Mesothelial cell of epicardium (in vitro differentiated cells): ENCODE measurements at places on chromosomes 5 and 9. TPM values are rescaled to one million over a fixed set of nuclear protein-coding genes. Genes with fewer than 3 reads are reported as not detected.

The IFNA21 gene
- not detected in 3 replicates for total RNA-seq

GRCh38 chr5:83482961-83483360, 11.4 kb downstream of the VCAN start:
- DNase-seq, result no peak

DNA sequence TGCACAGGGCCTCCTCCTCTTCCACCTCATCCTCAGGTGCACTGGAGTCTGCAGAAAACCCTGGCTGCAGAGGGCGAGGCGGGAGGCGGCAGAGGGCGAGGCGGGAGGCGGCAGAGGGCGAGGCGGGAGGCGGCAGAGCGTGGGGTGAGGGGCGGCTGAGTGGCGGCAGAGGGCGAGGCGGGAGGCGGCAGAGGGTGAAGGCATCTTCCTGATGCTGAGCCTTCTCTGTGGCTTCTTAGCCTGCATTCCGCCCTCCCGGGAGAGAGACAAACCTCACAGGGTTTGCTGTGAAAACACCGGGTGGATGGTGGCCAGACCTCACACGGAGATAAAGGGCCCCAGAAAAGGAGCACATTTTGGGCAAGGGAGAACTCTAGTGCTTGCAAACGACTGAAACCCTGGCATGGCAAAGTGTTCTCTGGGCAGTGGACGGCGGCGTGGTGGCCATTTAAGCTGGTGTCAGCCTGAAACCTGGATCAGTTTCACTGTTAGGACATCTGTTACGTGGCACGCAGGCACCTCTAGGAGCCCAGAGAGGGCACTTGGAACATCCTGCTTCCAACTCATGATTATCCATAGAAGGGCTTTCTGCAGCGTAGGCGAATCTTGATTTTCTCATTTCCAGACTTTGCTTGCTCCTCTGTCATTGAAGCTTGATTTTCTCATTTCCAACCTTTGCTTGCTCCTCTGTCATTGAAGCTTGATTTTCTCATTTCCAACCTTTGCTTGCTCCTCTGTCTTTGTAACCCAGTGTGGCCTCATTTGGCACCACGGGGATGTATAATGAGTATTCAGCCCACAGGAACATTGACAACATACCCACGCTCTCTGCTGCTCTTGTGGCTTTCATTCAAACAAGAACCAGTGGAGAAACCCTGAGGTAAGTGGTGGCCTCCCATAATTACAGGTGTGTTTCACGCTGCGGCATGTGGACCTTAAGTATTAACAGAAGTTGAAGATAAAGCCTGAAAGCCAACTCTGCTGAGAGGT, 16.3 kb upstream of the PLEKHG4B start:
- no peak for DNase-seq

GRCh38 chr9:13443346-13444244, 164.1 kb upstream of the MPDZ start:
- no peak for DNase-seq

- no peak for DNase-seq
Measured at GRCh38 chr9:6696178-6696577, 50.6 kb upstream of the GLDC start.

DNA sequence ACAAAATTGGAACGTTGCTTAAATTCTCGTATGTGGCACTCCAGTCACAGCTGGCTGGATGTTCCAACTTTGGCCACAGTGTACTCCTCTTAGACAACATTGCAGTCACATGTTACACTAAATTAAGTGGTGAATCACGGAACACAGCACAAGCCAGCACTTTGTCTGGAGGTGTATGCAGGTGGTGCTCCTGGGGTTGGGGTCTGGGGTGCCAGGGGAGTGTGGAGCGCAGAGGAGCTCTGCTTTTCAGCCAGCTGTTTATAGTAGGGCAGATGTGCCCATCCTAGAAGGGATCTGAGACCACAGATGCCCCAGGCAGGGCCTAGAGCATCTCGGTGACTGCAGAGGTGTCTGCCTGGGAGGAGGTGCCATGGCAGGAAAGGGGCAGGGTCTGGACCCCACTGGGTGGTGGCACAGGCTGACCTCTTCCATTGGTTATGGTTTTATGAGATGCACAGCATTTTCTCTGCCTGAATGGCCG, 82.6 kb downstream of the WNK2 start:
- DNase-seq, result no peak

GRCh38 chr5:19855453-19855852, 132.5 kb downstream of the CDH18 start:
- DNase-seq, result no peak
